ENCODE measurements at places on chromosomes 12 and 14.

GRCh38 chr14:55921511-55921910, 196.7 kb upstream of the PELI2 start:
- no peak for DNase-seq

- DNase-seq = no peak
Measured at GRCh38 chr14:35353409-35354172, 51.0 kb downstream of the NFKBIA start.

DNA sequence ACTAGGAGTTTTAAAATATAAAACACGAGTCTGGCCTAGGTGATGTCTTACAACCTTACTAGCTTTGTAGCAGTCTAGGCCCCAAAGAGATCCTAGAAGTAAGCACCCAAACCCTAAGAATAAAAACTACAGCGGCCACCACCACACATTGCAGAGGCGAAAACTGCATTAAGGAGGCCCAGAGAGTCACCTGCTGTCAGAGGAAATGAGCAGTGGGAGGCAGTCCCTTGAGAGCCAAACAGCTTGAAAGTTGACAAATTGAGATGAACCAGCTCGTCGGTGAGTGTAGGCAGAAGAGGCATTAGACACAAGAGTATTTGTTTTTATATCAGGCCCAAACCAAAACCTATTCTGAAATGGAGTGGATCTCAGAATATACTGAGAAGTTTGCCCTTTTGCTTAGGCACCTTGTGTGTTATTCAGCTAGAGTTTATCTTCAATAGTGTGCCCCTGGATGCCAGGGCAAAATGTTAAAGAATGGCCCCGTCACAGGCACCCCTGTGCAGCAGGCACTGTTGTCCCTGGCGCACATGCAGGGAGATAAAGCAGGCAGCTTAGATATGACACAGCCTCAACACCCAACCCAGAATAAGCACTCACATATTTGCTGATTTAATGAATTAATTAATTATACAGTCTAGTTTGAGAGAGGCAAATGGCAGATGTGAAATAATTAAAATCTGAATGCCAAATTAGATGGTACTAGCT, 56.7 kb downstream of the TTC7B start:
- no peak for DNase-seq

GRCh38 chr12:45742590-45742989, 13.1 kb downstream of the ARID2 start:
- no peak for DNase-seq

DNA sequence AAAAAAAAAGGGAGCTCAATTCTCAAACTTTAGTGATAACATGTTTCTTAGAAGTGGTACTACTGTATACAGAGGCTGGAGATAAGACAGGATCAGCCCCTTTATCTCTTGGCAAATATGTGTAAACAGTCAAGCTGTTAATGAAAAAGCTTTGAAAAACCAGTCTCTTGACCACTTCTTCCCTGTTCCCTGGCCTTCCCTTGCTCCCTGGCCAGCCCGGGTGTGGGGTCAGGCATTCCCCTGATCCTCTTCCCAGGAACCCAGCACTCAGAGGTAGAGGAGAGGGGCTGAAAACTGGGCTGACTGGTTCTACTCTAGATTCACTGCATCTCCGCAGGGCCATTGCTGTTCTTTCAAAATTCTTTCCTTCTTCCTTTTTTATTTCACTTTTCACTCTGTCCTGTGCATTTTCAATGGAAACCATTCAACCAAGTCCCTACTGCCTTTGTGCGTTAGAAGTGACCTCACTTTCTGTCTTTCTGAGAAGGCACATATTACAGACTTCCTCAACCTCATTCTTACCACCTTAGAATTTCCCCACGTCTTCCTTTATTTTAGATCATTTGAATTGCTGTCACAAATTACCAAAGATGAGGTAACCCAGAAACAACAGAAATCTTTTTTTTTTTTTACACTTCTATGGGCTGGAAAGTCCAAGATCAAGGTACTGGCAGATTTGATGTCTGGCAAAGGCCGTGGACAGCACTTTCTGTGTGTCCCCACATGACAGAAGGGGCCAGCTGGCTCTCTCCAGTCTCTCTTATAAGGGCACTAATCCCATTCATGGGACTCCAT, 5.7 kb downstream of the GNG2 start:
- no peak for DNase-seq

DNA sequence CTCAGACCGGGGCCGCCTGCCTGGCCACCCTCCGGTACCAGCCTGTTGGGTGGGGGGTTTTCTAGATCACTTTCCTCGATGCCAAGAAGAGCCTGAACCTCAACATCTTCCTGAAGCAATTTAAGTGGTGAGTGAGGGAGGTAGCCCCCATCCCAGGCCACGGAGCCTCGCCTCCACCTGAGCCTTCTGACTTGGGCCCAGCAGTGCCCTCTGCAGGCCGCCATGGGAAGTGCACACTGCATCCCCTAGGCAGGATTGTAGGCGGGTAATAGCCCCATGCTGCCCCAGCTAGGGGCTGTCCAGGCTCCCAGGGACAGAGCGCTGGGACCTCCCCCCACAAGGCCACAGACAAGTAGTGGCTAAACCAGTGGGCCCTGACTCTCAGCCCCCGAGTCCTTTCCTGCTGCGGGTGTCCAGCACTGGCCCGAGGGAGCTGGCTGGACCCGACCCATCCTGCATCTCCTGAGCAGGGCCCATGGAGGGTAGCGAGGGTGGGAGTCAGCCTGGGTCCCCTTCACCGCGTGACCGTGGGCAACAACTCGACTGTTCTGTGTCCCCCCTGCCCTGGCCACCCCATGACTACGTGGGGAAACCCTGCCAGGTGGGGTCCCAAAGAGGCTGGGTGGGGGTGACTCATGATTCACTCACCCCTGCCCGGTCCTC, 15.3 kb upstream of the ADSS1 start:
- DNase-seq = peak; percentile 49

- no peak for DNase-seq
Measured at GRCh38 chr14:34872822-34873588, 2.2 kb downstream of the BAZ1A start.

DNA sequence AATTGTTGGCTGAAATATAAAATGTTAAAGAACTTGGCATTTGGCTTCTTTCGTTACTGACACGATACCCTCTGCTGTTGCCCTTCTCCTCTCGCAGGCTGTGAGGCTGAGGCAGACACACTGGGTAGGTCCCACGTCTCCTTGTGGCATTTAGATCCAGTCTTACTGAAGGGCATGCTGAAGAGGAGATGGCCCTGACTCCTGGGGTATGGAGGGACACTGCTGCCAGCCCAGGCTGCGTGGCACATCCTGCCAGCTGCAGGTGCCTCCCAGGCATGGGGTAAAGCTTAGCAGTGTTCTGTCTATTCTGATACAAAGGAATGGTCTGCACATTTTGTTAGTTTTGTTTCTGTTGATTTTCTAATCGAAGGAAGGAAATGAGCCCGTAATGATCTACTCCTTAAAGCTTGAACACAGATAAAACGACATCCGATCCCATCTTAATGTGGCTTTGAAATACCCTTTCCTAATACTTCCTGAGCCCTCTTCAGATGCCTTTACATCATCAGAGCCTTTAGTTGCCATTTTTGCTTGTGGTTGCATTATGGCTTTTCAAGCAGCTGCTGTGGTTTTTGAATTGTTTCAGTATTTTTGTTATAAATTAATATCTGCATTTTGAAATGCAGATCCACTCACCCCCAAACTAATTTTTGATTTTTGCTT, 61.1 kb downstream of the WDR20 start:
- DNase-seq = no peak

DNA sequence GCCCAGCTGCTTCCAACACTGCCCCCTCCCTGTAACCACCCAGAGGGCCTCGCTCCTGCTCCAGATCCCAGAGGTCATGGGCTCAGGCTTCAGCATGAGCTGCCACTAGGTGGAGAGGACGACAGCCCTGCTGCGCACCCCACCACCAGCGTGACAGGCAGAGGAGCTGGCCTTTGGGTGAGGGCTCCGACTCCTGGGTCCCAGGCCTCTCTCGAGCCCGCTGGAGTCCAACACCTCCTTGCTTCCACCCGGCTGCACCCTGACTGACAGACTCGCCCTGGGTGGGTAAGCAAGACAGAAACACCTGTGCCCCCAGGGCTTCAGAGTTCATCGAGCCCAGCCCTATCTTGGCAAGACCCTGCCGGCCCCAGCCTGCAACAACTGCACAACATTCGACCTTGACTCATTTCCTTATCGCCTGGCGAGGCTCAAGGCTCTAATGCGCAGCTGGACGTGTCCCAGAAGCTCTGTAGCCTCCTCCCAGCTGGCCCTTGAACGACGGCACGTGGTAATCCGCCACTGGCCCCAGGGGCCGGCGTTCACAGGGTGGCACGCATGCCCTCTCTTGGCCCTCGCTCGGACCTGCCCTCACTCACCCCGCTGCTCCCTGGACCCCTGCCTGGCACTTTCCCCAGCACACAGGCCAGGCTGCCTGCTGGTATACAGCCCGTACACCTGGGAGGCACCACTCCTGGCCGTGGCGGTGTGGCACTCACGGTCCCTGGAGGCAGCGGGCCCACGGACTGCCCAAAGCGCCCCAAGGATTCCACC, 28.0 kb downstream of the VPS37B start:
- DNase-seq = no peak

GRCh38 chr12:128600886-128601285, 222.9 kb downstream of the SLC15A4 start:
- DNase-seq = no peak

GRCh38 chr12:58030566-58031279, 89.4 kb downstream of the ATP23 start:
- no peak for DNase-seq

DNA sequence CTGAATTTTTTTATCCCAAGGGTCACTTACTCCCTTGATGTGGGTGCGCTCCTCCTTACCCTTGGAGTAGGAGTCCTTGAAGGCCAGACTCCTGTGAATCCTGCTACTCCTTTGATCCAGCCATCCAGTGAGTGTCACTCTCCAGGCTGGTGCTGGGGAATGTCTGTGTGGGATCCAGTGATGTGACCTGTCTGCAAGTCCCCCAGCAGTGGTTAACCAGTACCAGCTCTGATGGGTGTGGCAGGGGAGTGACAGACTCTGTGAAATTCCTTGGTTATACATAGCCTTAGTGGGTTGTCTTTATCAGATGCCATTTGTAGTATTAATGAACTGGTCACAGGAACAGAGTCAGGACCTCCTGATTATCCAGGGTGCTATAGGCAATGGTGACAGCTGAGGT, 409.5 kb upstream of the LMO3 start:
- no peak for DNase-seq

- DNase-seq = no peak
Measured at GRCh38 chr14:62102349-62102725, 340.1 kb downstream of the SNAPC1 start.

DNA sequence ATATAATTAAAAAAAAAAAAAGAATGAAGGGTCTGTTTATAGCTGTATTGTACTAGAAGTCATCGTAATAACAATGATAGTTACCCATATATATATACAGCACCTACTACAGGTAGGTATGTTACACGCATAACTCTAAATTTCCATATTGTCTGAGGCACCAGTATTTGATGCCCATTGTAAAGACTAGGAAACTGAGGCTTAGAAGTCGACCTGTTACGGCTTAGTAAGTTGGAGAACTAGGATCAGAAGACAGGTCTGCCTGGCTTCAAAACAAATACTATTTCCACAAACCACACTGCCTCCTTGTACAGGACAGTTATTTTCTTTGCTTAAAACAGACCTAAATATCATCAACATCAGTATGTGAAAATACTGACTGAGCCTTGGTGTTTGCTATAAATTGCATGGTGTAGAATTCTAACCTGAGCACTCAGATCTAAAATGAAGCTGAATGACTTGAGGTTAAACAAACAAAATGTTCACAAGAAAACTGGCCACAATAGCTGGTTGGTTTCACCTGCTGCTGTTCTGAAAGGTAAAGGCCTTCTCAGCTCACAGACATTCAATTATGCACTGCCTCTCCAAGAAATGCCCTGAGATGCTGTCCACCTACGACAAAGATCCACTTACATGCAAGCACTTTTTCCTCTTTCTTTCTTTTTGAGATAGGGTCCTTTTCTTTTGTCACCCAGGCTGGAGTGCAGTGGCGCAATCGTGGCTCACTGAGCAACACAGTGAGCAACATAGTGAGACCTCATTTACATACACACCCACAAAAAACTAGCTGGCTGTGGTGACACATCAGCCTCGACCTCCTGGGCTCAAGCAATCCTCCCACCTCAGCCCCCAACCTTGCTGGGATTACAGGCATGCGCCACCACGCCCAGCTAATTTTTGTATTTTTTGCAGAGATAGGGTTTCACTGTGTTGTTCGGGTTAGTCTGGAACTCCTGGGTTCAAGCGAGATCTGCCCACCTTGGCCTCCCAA, 35.7 kb downstream of the SSH1 start:
- no peak for DNase-seq

GRCh38 chr14:89719366-89720075, 235.0 kb downstream of the EFCAB11 start:
- DNase-seq = no peak

DNA sequence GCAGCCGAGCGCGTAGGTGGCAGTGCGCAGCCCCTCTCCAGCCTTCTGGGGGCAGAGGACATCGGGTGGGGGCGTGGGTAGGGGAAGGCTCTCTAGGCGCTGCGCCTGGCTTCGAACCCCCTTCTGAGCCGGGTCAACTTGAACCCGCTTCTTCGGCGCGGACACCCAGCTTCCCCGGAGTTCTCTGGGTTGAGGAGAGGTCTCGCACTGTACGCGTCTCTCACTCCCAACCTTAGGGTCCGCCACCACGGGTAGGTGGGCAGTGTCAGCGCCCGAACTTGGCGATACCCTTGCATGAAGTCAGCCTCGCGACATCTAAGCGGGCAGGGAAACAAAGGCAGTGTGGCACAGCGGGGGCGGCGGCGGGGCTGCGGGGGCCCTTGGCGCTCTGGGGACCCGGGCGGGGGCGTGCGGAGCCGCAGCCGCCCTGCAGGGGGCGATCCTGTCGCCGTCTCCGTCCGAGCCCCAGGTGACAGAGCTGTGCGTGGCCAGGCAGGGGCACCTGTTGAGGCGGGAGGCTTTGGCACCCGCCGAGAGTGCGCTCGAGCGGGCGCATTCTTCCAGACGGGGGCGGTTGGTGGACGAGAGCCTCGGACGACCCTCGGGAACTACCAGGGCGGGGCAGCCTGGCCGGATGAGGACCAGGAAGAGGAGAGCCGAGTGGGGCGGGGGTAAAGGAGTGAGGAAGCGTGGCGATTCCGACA, 1.1 kb downstream of the GALNT16 start:
- DNase-seq = no peak

DNA sequence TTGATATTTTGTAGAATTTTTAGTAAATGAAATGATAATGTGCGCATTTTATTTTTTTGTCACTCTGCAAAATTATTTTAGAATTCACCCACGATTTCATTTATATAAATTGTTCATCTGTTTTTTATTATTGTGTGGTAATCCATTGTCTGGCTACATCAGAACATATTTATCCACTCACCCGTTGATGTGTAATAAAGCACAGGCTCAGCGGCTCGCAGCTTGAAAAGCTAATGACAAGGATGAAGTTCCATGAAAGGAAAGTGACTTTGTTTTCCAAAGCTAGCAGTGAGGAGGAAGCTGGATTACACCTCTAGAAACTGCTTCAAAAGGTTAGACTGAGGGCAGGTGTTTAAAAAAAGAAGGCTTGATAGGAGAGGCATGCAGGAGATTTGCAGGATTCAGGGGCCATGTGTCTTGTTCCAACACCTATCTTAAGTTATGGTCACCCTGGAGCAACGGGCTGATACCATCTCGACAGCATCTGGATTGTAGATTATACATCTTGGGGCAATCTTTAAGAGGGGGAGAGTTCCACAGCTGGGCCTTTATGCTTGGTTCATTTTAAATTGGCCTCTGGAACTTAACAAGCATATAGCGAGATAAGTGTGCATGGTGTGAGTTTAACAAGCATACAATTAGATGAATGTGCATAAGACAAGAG, 194.1 kb downstream of the TMTC3 start:
- DNase-seq = no peak

- DNase-seq = no peak
Measured at GRCh38 chr12:44972746-44973421, 78.0 kb downstream of the DBX2 start.
